ENCODE measurements at places on chromosomes 12 and 14.

- no peak for DNase-seq
Measured at GRCh38 chr14:74963705-74964271, 8.4 kb upstream of the PGF start.

- peak; percentile 60 for DNase-seq
Measured at GRCh38 chr14:88013750-88014349, 8.9 kb downstream of the GPR65 start.

- DNase-seq, result no peak
Measured at GRCh38 chr14:104105071-104105821, 19.7 kb downstream of the ASPG start.

DNA sequence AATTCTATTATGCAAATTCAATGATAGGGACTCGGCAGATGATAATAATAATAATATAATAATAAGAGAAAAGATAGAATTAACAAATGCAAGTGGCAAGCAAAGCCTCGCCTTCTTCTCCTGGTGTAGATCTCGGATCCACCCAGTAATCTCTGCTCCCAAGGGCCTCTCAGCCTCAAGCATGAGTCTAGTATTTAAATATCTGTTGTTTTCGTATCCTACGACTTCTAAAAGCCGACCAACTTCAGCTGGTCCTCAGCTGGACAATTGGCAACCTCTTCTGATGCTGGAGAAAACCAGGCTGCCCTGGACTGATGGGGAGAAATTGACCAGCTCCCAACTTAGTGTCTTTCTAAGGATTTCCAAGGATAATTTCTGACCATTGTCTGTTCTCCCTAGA, 14.0 kb upstream of the MAP1LC3B2 start:
- no peak for DNase-seq

DNA sequence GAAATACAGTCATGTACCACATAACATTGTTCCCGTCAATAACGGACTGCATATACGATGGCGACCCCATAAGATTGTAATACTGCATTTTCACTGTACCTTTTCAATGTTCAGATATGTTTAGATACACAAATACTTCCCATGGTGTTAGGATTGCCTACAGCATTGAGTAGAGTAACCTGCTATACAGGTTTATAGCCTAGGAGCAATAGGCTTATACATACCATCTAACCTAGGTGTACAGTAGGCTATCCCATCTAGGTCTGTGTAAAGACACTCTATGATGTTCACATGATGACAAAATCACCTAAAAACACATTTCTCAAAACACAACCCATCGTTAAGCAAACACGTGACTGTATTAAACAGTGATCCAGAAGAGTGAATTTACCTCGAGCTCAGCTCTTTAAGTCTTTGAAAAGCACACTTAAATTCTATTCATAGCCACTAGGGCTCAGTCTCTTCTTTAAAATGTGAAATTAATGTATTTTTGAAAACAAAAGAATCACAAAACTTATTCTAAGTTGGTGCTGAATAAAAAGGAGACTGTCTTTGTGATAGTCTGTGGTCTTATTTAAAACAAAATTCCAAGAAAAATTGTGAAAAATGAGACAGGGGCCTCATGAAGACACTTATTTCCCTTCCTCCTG, 239.1 kb upstream of the ARID2 start:
- DNase-seq, result no peak
